Renal cortex interstitium (tissue), 15 donors: ENCODE measurements at places on chromosomes 16 and 17.

DNA sequence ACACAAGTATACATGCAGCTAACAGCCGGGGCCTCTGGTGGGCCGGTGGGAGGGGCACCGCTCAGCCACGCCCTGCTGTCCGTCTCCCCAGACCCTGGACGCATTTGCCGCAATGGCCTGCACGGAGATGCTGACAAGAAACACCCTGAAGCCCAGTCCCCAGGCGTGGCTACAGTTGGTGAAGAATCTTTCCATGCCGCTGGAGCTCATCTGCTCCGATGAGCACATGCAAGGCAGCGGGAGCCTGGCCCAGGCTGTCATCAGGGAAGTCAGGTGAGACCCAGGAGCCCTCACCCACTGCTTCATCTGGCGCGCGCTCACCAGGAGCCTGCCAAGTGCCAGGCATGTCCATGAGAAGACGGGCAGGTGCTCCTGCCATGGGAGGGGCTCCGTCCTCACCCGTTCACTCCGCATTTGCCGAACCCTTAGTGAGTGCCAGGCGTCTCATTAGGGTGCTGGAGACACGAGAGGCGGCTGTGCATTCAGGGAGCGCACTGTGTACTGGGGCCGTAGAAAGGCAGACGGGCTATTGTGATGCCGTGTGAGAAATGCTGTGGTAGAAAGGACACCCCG is 51.4 kb upstream of the ENDOV start:
- no peak for DNase-seq

DNA sequence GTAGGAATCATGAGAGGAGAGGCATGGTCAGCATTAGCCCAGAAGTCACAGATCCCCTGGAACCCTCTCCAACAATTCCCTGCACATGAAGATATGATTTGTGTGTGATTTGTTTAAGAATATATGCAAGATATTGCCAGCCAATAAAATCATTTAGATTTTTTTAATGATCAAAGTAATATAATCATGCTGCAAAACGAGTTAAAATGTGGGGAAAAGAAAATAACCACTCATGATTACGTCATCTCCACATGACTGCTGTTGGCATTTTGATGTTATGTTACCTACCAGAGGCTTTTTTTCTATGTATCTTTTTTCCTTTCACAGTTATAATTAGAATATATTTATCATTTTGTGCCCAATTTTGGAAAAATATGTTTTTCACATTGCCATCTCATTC is 22.4 kb downstream of the SLC35G3 start:
- no peak for DNase-seq

DNA sequence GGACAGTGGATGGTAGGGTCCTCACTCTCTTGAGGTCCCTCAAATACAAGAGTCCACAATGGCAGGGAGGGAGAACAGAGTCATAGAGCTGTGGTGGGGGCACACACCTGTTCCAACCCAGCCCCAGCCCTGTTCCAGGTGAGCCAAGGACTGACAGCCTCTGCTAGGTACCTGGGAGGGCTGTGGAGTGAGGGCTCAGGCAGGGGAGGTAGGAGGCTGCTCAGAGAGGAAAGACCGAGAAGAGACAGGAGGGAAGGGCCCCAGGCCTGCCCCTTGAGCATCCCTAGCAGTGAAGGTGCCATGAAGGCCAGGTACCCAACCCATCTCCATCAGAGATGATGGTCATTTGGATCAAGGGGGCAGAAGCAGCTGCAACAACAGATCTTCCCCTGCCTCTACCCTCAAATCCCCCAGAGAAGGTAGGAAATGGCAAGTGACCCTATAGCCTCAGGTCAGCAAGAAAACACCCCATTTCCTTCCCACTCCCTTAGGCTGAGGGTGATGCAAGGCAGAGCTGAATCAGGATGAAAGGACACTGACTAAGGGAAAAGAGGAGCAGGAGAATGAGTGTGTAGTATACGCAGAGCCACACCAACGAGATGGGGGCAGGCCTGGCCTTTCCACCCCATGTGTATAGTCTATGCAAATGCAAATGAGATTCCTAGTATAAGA is 28.6 kb downstream of the CD300LG start:
- DNase-seq: no peak

DNA sequence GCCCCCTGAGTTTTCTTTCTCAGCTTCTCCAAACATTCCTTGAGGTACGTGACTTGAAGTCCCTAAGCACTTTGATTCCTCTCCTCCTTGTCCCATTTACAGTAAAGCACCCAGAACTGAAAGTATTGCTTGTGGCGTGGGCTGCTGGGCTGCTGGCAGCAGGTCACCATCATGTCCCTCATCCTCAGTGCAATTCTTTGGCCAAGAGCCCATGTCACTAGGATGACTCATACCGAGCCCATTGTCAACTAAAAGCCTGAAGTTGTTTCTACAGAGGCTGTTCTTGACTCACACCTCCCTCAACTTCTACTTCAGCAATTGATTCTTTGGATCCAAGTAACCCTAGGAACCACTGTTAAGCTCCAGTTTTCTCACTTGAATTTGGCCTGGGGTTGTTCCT is 54.3 kb downstream of the KPNA2 start:
- DNase-seq: no peak

DNA sequence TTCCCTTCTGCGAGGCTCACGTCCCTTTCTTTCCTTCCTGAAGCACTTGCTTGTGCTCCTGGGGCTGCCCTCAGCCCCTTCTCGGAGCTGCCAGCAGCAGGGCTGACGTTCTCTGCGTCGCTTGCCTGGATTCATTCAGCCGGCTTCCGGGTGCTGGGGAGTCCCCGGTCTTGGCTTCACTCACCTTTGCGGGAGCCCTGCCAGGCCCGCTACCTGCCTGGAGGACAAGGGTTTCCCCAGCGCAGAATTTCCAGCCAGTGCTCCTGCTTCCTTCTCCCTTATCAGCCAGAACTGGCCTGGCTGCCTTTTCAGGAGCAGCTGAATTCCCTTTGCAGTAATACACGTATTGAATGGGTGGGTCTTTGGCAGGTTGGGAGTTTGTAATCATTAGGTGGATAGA is 22.1 kb upstream of the IL17C start:
- DNase-seq: no peak

- no peak for DNase-seq
These were observed 3.2 kb upstream of the ELOB start for GRCh38 chr16:2779978-2780898.

- no peak for DNase-seq
These were observed 262.1 kb upstream of the CA10 start for GRCh38 chr17:52420555-52421078.

DNA sequence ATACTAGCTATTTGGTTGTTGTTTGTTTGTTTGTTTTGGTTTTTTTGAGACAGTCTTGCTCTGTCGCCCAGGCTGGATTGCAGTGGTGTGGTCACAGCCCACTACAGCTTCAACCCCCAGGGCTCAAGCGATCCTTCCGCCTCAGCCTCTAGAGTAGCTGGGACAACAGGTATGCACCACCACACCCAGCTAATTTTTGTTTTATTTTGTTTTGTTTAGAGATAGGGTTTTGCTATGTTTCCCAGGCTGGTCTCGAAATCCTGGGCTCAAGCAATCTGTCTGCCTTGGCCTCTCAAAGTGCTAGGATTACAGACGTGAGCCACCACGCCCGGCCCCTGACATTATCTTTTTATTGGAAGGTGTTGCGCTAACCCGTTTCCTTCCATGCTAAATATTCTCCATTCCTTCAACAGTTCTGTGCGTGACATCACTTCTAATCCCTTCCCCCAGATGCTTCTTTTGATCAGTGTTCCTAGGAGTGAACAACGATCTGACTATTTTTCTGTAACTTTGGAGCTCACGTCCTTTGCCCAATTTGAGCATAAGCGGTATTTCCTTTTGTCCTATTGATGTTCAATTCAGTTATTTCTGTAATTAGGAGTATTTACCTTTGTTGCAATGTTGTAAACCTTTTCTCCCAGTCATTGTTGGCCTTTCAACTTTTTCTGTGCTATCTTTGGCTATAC is 30.2 kb upstream of the EMP2 start:
- no peak for DNase-seq

DNA sequence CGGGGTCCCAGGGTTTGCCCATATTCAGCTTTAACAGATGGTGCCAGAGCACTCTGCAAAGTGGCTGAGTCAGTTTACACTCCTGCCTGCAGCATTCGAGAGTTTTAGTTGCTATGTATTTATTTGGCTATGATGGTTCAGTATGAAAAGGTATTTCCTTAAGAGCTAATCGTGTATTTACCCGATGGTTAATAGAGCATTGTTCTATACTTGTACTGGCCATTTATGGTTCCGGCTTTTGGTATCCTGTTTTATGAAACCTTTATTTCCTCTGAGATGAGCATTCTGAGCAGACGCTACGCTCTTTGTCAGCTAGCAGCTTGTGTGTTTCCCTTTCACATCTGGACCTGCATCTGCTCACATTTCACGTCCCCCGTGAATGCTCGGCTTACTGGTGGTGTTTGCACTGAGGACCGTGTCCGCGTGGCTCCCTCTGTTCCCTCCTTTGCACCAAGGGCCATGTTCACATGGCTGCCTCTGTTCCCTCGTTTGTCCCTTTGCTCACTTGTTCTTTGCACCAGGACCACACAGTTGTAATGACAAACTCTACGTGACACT is 149.1 kb upstream of the CHMP6 start:
- DNase-seq: no peak

DNA sequence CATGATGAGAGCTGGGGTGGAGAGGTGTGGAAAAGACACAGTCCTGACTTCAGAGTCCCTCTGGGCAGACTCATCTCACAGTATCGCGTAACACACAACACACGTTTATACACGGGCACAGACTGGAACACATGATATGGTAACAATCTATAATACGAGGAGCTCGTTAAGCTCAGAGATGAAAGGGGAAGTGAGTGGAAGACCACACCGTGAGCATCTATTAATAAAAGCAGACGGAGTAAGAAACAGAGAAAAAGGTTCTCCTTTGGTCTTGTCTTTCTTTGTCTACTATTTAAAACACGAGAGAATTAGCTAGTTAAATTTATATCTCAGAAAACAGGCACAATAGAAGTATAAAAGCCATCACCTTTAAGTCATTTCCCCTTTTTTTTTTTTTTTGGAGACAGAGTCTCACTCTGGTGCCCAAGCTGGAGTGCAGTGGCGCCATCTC is 13.5 kb downstream of the ANKRD11 start:
- DNase-seq: no peak

DNA sequence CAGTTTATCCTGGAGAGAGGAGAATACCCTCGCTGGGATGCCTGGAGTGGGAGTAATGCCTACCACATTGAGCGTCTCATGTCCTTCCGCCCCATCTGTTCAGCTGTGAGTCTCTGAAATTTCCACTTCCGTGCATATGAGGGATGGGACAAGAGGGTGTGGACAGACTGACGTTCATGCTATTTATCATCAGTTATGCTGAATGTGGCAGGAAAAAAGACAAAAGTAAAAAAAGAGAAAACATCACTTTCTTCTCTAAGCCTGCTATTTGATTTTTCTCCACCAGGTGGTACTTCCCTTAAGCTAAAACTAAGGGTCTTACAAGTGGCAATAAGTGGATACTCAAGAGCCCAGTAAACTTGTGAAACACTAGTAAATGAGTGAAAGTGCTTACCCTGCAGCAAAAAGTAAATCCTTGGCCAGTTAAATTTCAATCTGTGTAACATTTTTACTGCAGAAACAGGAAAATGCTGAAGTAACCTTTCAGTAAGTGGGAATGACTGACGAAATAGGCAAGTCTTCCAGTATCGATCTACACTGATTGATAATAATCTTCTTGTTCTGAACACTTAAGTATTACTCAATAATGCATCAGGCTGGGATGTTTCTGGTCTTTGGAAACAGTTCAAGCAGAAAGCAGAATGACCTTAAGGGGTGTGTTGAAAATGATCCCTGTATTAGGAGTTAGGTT is 5.6 kb downstream of the CRYBA1 start:
- DNase-seq: no peak
